ENCODE measurements at places on chromosomes 13 and 19.
A peak's percentile ranks its signal among the peaks of the same experiment; 100 is the strongest.

DNA sequence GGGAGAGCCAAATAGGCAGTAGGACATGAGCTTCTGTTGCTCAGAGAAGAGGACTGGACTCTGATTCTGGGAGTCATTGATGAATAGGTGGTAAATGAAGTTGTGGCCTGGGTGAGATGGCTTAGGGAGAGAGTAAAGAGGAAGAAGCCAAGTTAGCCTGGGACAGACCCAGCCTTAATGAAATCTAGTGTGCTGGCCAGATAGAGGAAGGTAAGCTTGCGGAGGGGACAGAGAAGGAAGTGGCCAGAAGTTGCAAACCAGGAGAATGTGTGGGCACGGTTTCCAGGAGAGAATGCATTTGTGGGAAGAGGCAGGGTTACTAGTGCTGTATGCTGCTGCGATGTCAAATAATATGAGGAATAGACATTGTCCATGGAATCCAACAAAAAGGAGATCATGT lies 83.3 kb upstream of the OLFM4 start:
- DNase-seq, result no peak

DNA sequence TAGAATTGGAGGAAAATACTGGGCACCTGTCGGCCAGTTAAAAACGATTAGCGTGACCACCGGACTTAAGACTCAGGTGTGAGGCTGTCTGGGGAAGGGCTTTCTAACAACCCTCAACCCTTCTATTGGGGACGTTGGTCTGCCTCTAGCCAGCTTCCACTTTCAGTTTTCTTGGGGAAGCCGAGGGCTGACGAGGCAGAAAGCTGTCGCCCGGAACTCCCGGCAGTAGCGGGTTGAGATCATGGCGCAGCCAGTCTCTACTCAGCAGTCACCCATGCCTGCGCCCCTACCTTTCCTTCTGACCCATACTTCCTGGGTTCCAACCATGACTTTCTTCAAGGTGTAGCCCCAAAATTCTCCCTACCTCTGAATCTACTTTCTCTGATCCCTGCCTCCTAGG lies 1424.1 kb downstream of the SLITRK1 start:
- DNase-seq, result no peak

DNA sequence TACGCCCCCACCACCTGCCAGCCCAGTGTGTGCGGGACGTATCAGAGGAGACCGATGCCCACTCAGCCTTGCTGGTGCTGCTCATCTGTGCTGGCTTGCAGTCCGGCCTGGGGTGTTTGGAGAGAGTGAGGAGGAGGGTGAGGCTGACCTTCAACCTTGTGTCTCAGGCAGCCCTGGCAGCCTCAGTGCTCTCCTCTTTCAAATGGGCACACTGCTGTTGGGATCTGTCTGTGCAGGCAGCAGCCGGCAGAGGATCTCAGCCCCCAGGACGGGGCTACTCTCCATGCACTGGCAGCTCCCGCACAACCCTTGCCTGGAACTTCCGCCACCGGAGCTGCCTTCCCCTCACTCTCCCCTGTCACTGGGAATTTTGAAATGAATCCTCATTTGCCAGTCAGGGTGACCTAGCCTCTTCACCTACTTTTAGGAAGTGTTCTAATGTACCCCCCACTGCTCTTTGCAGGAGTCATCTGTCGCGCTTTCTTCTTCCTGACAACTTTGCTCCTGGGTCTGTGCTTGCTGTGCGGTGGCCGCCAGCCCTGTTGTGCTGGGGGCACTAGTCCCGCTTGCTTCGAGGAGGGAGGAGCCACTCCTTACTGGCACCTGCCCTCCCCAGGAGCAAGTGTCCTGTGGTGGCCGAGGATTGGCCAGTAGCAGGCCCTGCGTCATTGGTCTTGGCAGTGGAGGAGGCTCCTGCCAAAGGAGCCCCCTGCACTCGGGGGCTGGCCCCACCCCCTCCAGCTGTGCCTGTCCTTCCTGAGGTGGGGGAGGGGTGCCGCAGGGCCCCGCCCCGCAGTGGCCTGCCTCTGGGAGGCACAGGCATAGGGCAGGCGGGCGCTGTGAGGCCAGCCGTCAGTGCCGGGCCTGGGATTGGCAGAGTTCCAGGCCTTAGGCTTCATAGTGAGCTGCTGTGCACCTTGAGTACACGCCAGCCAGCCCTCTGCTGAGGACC lies 53.4 kb downstream of the TSSK6 start:
- DNase-seq, result peak; percentile 24

DNA sequence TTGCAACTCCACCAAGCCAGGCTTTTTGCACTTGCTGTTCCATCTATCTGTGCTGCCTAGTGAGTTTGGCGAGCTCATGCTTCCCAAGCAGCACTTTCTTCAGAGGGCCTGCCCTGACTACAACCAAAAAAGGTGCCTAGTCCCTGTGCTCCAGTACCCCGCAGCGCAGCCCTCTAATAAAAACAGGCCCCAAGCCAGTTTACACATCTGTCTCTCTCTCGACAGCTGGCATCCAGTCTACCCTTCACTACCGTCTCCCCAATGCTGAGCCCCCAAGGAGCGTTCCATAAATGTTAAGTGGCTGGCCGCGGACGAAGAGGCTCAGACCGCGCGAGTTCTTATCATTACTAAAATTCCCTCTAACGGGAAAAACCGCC lies 512 bp downstream of the MED4 start:
- DNase-seq, result peak; percentile 15

- DNase-seq, result peak; percentile 70
Observed at GRCh38 chr13:110616103-110617101, 1.1 kb downstream of the NAXD start.

DNA sequence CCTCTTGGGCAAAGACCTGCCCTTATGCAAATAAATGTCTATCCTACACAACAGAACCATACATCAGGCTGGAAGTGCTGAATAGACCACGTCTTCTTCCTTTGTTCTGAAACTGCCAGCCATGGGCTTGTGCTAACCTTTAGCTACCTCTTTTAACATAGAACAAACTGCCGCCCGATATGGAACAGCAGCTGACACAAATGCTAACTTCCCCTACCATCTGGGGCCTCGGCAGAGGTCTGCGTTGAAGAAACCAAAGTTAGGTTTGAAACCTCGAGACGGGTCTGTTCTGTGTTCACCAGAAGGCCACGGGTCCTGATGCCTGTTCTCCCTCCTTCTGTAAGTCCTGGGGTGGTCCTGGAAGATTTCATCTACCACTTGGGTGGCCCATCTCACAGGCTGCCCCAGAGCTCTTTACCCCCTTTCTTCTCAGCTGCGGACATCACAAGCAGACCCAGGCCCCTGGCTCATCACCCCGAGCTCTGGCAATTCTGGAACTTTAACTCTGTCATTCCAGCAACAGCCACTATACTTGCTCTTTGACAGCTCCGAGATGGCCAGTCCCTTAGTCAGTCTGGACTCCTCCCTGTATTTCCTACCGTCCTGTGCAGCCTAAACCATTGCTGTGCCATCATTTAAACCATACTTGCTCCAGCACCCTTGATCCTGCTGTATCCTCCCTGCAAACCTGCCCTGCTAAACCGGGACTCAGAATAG lies 146.7 kb downstream of the USP12 start:
- DNase-seq, result no peak

GRCh38 chr13:36157480-36157879 lies 26.3 kb upstream of the DCLK1 start:
- DNase-seq, result no peak

DNA sequence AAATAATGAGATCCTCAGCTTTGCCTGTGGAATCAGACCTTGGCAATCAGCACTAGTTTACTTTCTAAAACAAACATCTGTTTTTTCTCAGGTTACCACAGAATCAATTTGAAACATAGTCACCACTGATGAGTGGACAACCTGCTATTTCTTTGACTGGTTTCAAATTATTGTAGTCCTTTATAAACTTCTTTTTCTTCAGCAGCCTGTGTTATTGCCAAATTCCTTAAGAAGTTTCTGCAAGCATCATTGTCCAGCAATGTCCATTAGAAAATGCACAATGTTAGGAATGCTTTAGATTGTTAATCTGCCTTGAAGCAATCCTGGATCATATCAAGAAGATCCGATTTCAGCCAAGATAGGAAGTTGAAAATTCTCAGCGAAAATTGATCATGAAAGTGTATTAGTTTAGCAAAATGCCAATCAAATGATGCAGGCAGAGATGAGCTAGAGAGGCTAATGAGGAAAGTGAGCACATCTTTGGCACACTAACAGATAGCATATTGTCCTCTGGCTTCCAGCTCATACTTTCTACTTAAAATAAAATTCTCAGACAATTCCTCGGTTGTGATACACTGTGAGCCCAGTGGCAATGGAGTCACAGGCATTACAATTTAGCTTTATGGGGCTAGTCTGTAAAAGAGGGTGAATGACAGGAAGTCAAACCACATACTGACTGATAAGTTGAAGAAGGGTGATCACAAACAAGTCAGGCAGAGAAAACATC lies 270.6 kb downstream of the SLITRK6 start:
- DNase-seq, result no peak

DNA sequence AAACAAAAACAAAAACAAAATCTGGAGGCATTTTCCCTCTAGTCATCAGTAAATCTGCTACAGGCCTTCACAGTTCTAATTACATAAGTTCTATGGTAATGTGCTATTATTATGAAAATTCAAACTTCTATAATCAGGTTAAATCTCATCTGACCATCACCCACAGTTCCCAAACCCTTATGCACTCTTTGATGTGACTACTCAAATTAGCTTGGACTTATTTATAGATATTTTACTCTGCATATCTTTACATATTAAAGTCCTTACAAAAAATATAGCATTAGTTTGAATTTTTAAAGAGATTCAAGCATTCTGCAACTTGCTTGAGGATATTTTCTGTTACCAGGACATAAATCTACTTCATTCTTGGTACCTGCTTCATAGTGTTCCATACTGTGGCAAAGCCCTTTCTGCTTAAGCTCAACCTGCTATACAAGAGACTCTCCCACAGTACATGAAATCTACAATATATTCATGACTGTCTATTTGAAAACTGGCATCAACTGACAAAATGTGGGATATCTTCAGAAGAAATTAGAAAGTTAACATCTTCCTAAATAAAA lies 22.9 kb downstream of the SMAD9 start:
- no peak for DNase-seq

GRCh38 chr13:94176561-94176960 lies 302.9 kb downstream of the DCT start:
- no peak for DNase-seq

GRCh38 chr13:59490651-59491050 lies 673.1 kb downstream of the DIAPH3 start:
- no peak for DNase-seq

All from activated CD4-positive, alpha-beta memory T cell treated with anti-CD3 and anti-CD28 coated beads for 36 hours (primary cell).